ENCODE measurements at places on chromosomes 13 and 19. TPM values are rescaled to one million over a fixed set of nuclear protein-coding genes. Genes with fewer than 3 reads are reported as not detected.

GRCh38 chr19:38142176-38143035 is 81.6 kb downstream of the DPF1 start:
- DNase-seq: peak; percentile 35

DNA sequence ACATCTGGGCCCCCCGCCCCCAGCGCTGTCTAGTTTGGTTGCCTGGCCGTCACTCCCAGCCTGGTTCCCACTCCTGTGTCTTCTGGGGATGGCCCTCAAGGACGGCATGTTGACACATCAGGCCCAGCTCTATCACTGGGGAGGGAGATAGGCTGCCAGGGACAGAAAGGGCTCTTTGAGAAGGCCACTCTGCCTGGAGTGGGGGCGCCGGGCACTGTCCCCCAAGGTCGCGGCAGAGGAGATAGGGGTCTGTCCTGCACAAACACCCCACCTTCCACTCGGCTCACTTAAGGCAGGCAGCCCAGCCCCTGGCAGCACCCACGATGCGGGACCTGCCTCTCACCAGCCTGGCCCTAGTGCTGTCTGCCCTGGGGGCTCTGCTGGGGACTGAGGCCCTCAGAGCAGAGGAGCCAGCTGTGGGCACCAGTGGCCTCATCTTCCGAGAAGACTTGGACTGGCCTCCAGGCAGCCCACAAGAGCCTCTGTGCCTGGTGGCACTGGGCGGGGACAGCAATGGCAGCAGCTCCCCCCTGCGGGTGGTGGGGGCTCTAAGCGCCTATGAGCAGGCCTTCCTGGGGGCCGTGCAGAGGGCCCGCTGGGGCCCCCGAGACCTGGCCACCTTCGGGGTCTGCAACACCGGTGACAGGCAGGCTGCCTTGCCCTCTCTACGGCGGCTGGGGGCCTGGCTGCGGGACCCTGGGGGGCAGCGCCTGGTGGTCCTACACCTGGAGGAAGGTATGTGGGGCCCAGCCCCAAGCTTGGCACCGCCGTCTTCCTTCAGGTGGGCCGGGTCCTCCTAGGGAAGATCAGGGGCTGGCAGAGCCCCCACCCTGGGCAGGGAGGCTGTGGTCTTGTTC is at the start of gene AMH:
AMH (plus strand) TSS at position 314 of the 857 bp plus-strand sequence; CDS start at position 324, 10 bp downstream.
- no peak for DNase-seq

- peak; percentile 64 for DNase-seq
Measured at GRCh38 chr19:7337380-7338194, 11.2 kb upstream of the ARHGEF18 start.

The PRTN3 gene
- total RNA-seq: not detected

The SMIM44 gene
- total RNA-seq: 6.0 TPM

DNA sequence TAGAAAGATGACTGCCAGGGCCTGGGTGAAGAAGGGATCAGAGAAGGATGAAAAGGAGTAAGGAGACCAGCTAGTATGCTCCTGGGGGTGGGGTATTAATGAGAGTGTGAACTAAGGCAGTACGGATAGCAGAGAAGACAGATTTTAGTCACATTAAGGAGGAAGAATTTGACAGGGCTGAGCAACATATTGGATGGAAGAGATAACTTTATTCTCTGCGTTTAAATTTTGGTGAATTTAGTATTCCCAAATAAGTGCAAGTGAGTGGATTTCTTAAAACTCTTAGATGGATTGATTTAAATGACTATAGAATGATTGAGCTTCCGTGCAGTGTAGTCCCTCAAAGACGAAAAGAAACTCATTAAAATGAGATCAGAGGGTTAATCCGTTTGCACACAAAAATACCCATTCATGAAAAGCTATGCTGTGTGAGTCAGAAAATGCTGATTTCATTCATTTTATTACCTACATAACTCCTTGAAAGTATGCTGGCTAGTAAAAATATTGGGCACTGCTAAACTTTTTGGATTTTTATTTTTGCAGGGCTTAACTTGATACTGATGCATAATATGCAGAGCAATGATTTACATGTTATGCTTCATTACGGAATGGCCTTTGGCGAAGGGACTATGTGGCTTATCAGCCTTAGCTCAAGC is 54.1 kb downstream of the WDFY2 start:
- DNase-seq: no peak

GRCh38 chr13:99658261-99658991 is 157.2 kb downstream of the TM9SF2 start:
- peak; percentile 53 for DNase-seq

DNA sequence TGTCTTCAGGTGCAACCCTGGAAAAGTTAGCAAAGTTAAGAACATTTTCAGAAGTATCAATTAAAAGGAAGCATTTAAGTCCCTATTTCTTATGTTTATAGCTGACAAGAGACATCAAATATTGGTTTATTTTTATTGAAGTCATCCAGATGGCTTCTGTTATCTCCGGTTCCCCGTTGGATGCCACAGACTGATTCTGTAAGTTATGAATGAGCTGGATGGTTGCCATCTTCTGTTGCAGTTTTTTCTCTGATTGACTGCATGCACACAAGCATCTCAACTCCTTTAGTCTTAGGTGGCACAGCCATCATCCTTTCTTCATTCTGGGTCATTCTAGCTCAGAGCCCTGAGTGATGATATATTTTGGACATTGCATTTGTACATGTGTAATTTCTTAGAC is 10.6 kb upstream of the OXGR1 start:
- DNase-seq: no peak

The MAST1 gene
- total RNA-seq: 1.4 TPM

- no peak for DNase-seq
Measured at GRCh38 chr19:53824134-53824611, at the start of gene NLRP12. TSS of gene NLRP12 (minus strand) at chr19:53824314. CDS start at chr19:53824174, 140 bp downstream.

- peak; percentile 51 for DNase-seq
Measured at GRCh38 chr19:47446534-47447469, 24.9 kb downstream of the SLC8A2 start.

GRCh38 chr19:395467-395866 is 13.5 kb downstream of the C2CD4C start:
- no peak for DNase-seq

DNA sequence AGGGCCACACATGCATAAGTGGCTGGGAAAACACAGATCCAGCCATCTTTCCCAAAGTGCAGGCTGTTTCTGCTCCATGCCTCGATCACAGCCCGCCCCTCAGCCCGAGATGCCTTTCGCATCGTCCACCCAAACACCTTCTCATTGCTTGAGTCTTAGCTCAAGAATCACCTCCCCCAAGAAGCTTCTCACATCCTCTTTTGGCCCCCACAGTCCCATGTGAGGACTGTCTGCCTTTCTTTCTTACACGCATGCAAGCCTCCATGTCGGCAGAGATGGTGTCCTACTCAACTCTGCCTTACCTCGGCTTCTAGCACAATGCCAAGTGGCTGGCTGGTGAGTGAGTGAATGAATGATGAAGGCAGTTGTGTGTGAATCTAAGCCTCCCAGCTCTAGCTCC is 18.1 kb upstream of the GSX1 start:
- DNase-seq: no peak

DNA sequence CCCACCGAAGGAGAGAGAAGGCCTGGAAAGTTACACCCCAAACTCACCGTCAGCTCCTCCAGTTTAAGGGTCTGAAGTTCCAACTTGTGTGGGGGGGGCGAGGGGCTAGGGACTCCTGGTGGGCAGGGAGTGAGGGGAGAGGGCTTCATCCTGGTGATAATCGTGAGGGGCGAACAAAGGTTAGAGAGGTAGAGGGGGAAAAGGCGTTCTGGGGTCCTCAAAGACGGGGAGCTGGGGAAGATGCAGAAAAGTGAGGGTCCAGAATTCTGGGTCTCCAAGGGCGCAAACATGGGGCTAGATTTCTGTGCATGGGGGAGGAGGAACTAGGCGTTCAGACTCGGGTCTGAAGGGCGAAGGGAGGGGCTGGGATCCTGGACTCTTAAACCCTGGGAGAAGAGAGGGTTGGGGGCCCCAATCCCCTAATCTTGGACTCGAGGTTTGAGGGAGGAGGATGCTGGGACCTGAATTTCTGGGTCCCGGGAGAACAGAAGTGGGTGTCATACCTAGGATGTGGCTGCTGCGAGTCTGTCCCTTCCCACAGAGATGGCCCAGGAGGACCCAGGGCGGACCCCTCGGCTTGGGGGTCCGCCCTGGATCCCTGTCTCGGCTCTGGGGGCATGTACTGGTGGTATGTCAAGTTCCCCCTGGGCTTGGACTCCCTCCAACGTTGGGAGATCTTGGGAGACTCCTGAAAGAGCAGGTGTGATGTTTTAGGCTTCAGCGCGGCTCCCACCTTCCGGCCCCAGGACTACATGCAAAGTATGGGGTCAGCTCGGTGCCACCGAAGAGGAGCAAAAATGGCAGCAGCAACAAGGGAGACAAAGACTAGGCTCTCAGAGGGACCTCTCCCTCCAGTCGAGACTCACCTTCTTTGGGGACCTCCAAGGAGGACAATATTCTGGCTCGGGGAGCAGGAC is 4.5 kb downstream of the MAMSTR start:
- DNase-seq: peak; percentile 68

GRCh38 chr19:52115526-52116053 is 20.0 kb upstream of the ZNF841 start:
- no peak for DNase-seq

GRCh38 chr19:17755977-17756670 is 4.8 kb downstream of the FCHO1 start:
- DNase-seq: peak; percentile 61

DNA sequence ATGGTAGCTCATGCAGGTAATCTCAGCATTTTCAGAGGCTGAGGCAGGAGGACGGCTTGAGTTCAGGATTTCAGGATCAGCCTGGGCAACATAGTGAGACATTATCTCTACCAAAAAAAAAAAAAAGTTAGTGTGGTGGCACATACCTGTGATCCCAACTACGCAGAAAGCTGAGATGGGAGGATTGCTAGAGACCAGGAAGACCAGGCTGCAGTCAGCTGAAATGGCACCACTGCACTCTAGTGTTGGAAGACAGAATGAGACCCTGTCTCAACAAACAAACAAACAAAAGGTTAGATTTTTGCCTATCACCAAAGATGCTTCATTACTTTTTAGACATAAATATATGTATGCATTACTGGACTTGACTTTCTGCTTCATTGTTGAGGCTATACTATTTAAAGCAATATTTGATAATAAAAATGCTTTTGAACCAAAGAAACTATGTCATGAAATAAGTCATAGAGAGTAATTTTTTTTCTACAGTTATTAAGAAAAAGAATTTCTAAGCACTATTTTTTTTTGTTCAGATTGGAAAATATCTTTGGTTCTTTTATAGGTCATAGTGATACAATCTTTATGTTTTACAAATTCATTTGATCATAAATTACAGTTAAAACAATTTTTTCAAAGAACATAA is 1180.1 kb upstream of the ATXN8OS start:
- no peak for DNase-seq

DNA sequence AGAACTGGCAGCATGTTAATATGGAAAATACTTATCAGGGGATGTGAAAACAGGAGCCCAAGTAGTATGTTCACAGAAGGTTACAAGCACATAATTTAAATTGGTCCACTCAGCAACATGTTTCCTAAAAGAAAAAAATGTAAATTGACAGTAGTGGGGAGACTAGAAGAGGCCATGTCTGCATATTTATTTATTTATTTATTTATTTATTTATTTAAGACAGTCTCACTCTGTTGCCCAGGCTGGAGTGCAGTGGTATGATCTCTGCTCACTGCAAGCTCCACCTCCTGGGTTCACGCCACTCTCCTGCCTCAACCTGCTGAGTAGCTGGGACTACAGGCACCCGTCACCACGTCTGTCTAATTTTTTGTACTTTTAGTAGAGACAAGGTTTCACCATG is 13.7 kb upstream of the ZNF8 start:
- DNase-seq: no peak

GRCh38 chr19:40314656-40315055 is 29.5 kb upstream of the AKT2 start:
- no peak for DNase-seq

GRCh38 chr13:48843630-48844380 is 131.9 kb upstream of the FNDC3A start:
- no peak for DNase-seq

The USE1 gene
- 22.0 TPM for total RNA-seq

DNA sequence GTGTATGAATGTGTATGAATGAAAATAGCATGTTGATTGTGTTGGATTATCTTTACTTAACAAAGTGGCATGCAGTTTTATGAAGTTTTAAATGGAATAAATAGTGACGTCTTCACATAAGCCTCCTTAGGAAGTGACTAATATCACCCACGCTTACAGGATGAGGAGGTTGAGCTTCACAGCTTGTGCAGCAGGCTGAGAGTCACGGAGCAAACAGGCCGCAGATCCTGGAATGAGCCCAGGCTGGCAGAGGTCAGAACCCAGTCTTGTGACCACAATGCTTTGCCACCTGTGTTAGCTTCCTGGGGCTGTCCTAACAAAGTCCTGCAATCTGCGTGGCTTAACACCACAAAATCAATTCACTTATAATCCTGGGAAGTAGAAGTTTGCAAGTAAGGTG is 20.8 kb downstream of the LAIR2 start:
- DNase-seq: no peak

GRCh38 chr13:46831588-46832194 is 34.7 kb upstream of the ESD start:
- DNase-seq: peak; percentile 34

DNA sequence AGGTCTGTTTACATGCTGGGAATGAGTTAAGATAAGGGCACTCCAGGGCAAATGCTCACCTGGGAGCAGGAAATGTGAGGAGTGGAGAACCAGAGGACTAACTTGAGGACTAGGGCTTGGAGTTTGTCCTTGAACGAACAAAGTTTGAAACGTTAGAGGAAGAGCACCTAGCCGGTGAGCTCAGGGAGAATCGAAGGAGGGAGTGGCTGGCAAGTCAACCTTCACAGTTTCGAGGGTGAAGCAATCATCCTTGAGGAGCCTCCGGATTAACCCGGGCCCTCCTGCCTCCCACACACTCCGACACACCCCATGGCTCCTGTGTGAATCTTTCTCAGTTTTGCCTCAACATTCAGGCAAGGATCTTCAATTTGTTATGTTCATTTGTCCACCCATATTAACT is 58.6 kb downstream of the LMO7 start:
- no peak for DNase-seq

DNA sequence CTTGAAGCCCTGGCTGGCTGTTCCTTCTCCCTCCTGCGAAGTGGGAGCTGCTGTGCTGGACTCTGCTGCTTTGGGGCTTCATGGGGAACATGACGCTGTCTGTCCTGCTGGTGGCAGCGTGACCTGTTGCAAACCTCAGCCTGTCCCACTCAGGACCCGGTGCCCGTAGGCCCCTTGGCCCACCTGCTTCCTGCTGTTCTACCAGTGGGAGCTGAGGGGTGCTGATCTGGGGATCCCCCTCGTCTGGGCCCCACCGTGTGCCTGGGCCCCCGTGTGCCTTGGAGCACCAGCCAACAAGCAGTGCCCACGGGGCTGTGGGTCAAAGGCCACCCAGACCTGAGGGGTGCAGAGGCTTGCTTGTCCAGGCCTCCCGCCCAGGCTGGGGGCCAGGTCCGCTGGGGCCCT is 5.3 kb downstream of the SPPL2B start:
- DNase-seq: no peak

The ZNF793 gene
- 3.2 TPM for total RNA-seq

The VMAC gene
- 6.3 TPM for total RNA-seq

DNA sequence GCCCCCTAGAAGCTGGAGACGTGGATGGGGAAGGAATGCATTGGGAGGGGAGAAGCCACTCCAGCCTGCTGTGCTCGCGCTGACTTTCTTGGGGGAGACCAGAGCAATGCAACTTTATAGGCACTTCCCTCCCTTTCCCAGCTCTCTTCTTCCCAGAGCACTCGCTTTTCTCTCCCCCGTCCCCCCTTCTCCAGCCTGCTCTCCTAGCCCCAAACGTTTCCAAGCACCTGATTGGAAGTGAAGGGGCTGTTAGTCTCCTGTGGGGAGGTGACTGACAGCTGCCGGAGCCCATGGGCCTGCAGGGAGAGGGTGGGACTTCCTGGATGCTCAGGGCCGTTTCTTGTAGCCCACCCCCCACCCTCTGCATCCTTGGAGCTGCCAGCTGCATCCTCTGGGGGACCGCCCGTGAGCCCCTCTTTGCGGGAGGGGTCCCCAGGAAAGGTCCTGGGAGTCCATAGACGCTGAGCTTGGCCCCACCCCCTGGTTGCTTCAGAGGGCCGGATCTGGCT is 2.5 kb downstream of the HDGFL2 start:
- DNase-seq: no peak
